Activated naive CD8-positive, alpha-beta T cell treated with anti-CD3 and anti-CD28 coated beads, Interleukin-2, amount 10 ng/mL, durations not matched to agents 7 days and 5 days (primary cell): ENCODE measurements at places on chromosomes 2 and 18. TPM values are rescaled to one million over a fixed set of nuclear protein-coding genes. Genes with fewer than 3 reads are reported as not detected.

Gene GAREM1
- not detected for total RNA-seq

Gene PLGLB2
- total RNA-seq: 1.6 TPM

Gene DNAH6
- 1.0 TPM for total RNA-seq

Gene CCDC121
- total RNA-seq: 1.6 TPM

Gene SCYGR7
- not detected for total RNA-seq

Gene CCDC102B
- total RNA-seq: 3.9 TPM

Gene NLRC4
- 0.14 TPM for total RNA-seq

Gene PLCD4
- 0.64 TPM for total RNA-seq

DNA sequence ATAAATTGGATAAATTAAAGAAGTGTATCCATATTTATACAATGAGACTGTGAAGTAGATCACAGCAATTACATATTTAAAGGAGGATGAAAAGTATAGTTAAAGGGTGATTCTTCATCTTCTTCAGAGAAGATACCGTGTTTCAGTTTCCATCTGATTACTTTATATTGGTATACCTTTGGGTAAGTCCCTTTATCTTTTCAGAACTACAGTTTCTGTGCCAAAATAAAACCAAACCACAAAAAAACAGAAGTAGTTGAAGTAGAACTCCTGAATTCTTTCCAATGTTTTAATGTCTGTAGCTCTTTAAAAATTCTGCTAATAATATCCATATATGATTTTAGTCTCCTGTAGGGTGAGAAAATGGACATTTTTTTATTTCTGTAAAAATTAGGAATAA, 231.2 kb upstream of the LINC00305 start:
- H3K27ac ChIP-seq: no peak overlapping the region
- H3K4me1 ChIP-seq: no peaks in the 10 kb centered on the region
- no peak for DNase-seq
- H3K36me3 ChIP-seq: no peaks in the 10 kb centered on the region
- no peaks in the 10 kb centered on the region for H3K27me3 ChIP-seq

- H3K4me3 ChIP-seq: no peak overlapping the region
- no peaks in the 10 kb centered on the region for H3K27me3 ChIP-seq
- H3K27ac ChIP-seq: no peak overlapping the region
- no peaks in the 10 kb centered on the region for H3K4me1 ChIP-seq
Measured at GRCh38 chr2:178579006-178579405, 98.7 kb downstream of the PLEKHA3 start.

- H3K27ac ChIP-seq: no peak overlapping the region
- no peak overlapping the region for H3K4me3 ChIP-seq
- no peaks in the 10 kb centered on the region for H3K27me3 ChIP-seq
Measured at GRCh38 chr2:81981585-81981984, 1677.0 kb upstream of the LRRTM1 start.

GRCh38 chr2:47269316-47270232, 114.5 kb upstream of the STPG4 start:
- H3K36me3 ChIP-seq: no peaks in the 10 kb centered on the region
- H3K4me1 ChIP-seq: no peaks in the 10 kb centered on the region
- H3K4me3 ChIP-seq: no peak overlapping the region
- H3K27me3 ChIP-seq: no peaks in the 10 kb centered on the region

GRCh38 chr2:23524261-23524706, 139.3 kb downstream of the KLHL29 start:
- no peak overlapping the region for H3K4me3 ChIP-seq
- no peak overlapping the region for H3K27ac ChIP-seq
- peaks cover 7% of the 10 kb centered on the region for H3K4me1 ChIP-seq
- H3K27me3 ChIP-seq: peaks cover 14% of the 10 kb centered on the region
- H3K36me3 ChIP-seq: peaks cover 1% of the 10 kb centered on the region

GRCh38 chr2:134289225-134289624, 35.4 kb downstream of the MGAT5 start:
- H3K4me1 ChIP-seq: peaks cover 26% of the 10 kb centered on the region
- no peak overlapping the region for H3K4me3 ChIP-seq

DNA sequence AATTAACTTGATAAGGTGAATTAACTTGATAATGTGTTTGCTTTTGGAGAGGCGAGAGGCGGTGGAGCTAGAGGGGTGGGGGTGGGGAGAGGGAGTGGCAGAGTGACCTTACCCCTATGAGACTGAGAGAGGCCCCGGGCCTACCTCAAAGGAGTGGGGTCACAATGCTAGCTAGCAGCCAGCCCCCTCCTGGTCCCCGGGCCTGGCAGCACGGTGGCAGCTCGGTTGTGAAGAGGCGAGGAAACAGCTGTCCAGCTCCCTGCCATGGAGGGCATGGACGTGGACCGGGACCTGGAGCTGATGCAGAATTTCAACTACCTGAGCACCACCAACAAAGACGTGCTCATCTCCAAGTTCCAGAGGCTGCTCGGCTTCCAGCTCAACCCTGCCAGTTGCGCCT, 123.9 kb downstream of the RGPD3 start:
- H3K36me3 ChIP-seq: no peaks in the 10 kb centered on the region
- no peak overlapping the region for H3K4me3 ChIP-seq
- H3K27me3 ChIP-seq: peaks cover 11% of the 10 kb centered on the region
- no peak for DNase-seq
- H3K4me1 ChIP-seq: no peaks in the 10 kb centered on the region

DNA sequence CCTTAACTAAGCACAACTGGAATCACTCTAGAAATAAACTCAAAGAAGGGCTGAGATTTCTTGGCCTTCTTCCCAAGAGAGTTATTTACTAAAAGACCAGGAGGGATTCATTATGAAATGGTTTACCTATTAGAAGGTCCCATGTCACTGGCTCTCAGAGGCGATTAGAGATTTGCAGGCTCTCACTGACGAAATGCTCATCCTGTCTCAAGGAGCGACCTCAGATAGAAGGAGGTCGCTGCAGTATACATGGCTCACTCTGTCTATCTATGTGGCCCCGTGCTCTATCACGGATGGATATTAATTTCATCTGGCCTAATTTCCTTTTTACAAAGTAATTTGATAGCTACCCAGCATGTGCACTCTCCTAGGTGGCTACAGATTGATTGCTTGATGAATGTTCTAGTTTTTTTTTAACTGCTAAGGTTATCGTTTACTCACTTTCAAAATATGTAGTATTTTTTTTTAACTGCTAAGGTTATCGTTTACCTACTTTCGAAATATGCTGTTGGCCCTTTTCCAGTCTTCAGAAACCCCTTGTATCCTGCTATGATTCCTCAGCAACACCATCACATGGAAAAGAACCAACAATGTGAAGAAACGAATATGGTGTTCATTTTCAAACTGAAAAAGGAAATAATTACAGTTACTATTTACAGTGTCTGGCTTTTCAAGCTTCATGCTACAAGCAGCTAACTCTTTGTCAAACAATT, 9.1 kb downstream of the SMIM21 start:
- no peak for DNase-seq
- H3K27me3 ChIP-seq: peaks cover 9% of the 10 kb centered on the region
- H3K27ac ChIP-seq: no peak overlapping the region

GRCh38 chr2:3667151-3667631, 9.2 kb downstream of the ALLC start:
- H3K27me3 ChIP-seq: peaks cover 5% of the 10 kb centered on the region
- no peaks in the 10 kb centered on the region for H3K4me1 ChIP-seq
- H3K27ac ChIP-seq: no peak overlapping the region
- no peak overlapping the region for H3K4me3 ChIP-seq
- no peak for DNase-seq

GRCh38 chr2:177080746-177081284, 131.8 kb upstream of the HNRNPA3 start:
- H3K27ac ChIP-seq: no peak overlapping the region
- no peak overlapping the region for H3K4me3 ChIP-seq
- H3K4me1 ChIP-seq: no peaks in the 10 kb centered on the region
- no peaks in the 10 kb centered on the region for H3K36me3 ChIP-seq
- no peak for DNase-seq

GRCh38 chr18:9243029-9243428, 91.5 kb upstream of the TWSG1 start:
- no peak for DNase-seq
- H3K27me3 ChIP-seq: no peaks in the 10 kb centered on the region
- H3K36me3 ChIP-seq: peaks cover 32% of the 10 kb centered on the region
- no peak overlapping the region for H3K27ac ChIP-seq
- no peak overlapping the region for H3K4me3 ChIP-seq

DNA sequence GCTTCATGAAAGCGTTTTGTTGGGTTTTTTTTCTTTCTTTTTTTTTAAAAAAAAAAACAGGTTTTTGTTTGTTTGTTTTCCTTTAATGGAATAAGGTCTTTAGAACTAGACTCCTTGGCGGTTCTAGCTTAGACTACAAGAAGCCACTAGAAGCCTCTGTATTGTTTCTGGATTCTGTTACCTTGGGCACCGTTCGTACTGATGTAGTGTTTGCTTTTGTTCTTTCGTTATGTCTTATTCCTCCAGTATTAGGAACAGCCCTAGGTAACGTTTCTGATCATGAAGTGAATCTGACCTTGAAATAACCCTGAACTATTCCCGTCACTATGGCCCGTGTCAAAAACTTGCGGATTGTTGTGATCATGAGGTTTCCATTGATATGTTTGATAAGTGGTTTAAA, 164.6 kb downstream of the PTGR3 start:
- no peaks in the 10 kb centered on the region for H3K4me1 ChIP-seq
- no peak for DNase-seq
- H3K27ac ChIP-seq: no peak overlapping the region
- H3K36me3 ChIP-seq: no peaks in the 10 kb centered on the region
- no peaks in the 10 kb centered on the region for H3K27me3 ChIP-seq

DNA sequence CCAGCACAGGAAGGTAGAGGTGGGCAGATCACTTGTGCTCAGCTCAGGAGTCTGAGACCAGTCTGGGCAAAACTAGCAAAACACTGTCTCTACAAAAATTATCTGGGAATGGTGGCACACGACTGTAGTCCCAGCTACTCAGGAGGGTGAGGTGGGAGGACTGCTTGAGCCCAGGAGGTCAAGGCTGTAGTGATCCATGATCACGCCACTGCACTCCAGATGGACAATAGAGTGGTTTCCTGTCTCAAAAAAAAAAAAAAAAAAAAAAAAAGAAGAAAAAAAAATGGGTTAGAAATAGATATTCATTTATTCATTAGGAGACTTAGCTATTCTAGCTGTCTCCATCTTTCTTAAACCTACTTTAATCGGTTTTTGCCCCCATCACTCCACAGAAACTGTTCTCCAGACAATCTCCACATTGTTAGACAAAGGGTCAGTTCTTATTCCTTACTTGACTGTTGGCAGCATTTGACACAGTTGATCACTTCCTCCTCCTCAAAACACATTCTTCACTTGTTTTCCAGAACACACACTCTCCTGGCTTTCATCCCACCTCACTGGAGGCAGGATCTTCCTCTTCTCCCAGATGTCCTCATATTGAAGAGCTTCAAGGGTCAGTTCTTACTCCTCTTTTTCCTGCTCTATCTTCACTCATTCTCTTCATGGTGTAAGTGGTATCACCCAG, 103.1 kb downstream of the DTNB start:
- no peaks in the 10 kb centered on the region for H3K36me3 ChIP-seq
- DNase-seq: no peak
- no peak overlapping the region for H3K27ac ChIP-seq
- H3K4me3 ChIP-seq: no peak overlapping the region
- no peaks in the 10 kb centered on the region for H3K27me3 ChIP-seq

DNA sequence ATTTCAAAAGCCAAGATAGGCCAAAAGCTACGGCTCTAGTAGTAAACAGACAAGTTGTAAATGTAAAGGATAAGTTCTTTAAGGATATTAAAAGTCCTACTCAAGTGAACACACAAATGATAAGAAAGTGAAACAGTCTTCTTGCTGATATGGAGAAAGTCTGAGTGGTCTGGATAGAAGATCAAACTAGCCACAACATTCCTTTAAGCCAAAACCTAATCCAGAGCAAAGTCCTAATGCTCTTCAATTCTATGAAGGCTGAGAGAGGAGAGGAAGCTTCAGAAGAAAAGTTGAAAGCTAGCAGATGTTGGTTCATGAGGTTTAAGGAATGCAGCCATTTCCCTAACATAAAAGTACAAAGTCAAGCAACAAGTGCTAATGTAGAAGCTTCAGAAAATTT, 111.7 kb upstream of the ZEB2 start:
- no peaks in the 10 kb centered on the region for H3K4me1 ChIP-seq
- no peak overlapping the region for H3K27ac ChIP-seq
- no peaks in the 10 kb centered on the region for H3K36me3 ChIP-seq
- H3K4me3 ChIP-seq: no peak overlapping the region
- H3K27me3 ChIP-seq: peaks cover 9% of the 10 kb centered on the region

GRCh38 chr18:78979056-78979729, 425 bp upstream of the SALL3 start:
- peaks cover 69% of the 10 kb centered on the region for H3K27me3 ChIP-seq
- no peak overlapping the region for H3K4me3 ChIP-seq
- peak; percentile 33 for DNase-seq
- peaks cover 9% of the 10 kb centered on the region for H3K36me3 ChIP-seq
- H3K27ac ChIP-seq: no peak overlapping the region

- H3K4me1 ChIP-seq: no peaks in the 10 kb centered on the region
- no peak overlapping the region for H3K27ac ChIP-seq
- no peaks in the 10 kb centered on the region for H3K36me3 ChIP-seq
- H3K4me3 ChIP-seq: no peak overlapping the region
- no peaks in the 10 kb centered on the region for H3K27me3 ChIP-seq
- DNase-seq: no peak
Measured at GRCh38 chr2:235857598-235857997, 310.6 kb downstream of the GBX2 start.

DNA sequence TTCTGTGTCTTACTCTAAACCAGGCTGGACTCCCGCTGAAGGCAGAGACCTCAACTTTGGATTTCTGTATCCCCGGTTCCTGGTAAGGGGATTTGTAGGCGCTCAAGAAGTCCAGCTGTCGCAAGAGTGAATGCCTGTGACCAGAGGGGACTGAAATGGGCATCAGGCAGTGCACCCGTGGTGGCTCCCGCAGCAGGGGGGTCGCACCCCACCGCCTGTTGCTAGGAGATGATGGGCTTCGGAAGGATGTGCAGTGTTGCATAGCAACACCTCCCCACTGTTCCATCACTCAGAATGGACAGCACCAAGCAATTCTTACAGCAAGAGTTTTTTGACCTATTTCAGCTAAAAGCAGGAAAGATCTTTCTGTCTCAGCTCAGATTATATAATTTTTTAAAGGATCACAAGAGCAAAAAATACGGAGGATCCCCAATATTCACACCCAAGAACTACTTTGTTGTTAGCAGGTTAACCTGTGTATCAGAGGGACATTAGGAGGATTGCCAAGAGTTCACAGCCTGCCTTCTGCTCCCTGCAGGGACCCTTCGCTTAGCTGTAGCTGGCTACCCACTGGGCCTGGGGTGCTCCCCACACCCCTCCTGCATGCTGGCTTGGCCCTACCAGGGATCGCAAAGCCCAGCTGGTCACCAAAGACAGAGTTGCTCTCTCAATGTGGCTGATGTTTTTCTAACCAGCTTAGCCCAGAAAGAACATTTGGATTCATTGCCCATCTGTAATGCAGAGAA, 63.8 kb downstream of the SOWAHC start:
- no peak overlapping the region for H3K4me3 ChIP-seq
- no peaks in the 10 kb centered on the region for H3K36me3 ChIP-seq
- H3K27ac ChIP-seq: no peak overlapping the region
- no peak for DNase-seq
- peaks cover 7% of the 10 kb centered on the region for H3K27me3 ChIP-seq

GRCh38 chr2:146238254-146238966, 1606.4 kb upstream of the ACVR2A start:
- no peak for DNase-seq
- no peaks in the 10 kb centered on the region for H3K27me3 ChIP-seq
- H3K36me3 ChIP-seq: no peaks in the 10 kb centered on the region
- no peak overlapping the region for H3K4me3 ChIP-seq

- peaks cover 13% of the 10 kb centered on the region for H3K27me3 ChIP-seq
- H3K27ac ChIP-seq: peak overlapping the region; percentile 43
- H3K4me1 ChIP-seq: peaks cover 22% of the 10 kb centered on the region
- no peak for DNase-seq
- H3K4me3 ChIP-seq: no peak overlapping the region
Measured at GRCh38 chr2:28470759-28471158, 25.1 kb upstream of the PLB1 start.

GRCh38 chr2:173415431-173416381, 61.0 kb downstream of the CDCA7 start:
- no peak for DNase-seq

GRCh38 chr18:8654503-8655451, 45.5 kb downstream of the RAB12 start:
- H3K36me3 ChIP-seq: no peaks in the 10 kb centered on the region
- H3K4me3 ChIP-seq: no peak overlapping the region
